Tongue (tissue), 3 donors: ENCODE measurements at places on chromosomes 3 and 15. TPM values are rescaled to one million over a fixed set of nuclear protein-coding genes. Genes with fewer than 3 reads are reported as not detected.

- peak; percentile 63 for DNase-seq
Observed at GRCh38 chr15:84929795-84930603, 45.5 kb downstream of the SLC28A1 start.

DNA sequence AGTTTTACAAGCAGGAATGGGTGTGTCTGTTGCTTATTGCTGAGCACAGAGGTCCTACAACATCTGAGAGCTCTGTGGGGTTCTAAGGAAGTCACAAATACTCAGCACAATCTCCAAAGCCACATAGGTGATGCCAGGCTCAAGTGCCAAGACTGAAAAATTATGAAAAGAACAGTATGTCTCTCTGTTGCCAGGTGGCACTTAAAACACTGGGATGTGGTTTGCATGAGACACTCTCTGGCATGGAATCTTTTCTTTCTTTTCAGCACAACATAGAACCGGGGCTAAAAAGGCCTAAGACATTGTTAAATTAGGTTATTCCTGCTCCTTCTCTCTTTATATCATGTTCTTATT lies 127.3 kb upstream of the PRICKLE2 start:
- DNase-seq, result no peak

GRCh38 chr3:13879102-13879945 lies 547 bp downstream of the WNT7A start:
- DNase-seq, result no peak

- peak; percentile 57 for DNase-seq
Observed at GRCh38 chr3:186406669-186407635, 44.9 kb upstream of the DGKG start.

- DNase-seq, result peak; percentile 85
Observed at GRCh38 chr3:129892857-129893580, 492 bp downstream of the TMCC1 start.

The CERS3 gene
- 8.9 TPM for total RNA-seq

The DAZL gene
- not detected for total RNA-seq

The RPP25 gene
- total RNA-seq, result 3.3 TPM

DNA sequence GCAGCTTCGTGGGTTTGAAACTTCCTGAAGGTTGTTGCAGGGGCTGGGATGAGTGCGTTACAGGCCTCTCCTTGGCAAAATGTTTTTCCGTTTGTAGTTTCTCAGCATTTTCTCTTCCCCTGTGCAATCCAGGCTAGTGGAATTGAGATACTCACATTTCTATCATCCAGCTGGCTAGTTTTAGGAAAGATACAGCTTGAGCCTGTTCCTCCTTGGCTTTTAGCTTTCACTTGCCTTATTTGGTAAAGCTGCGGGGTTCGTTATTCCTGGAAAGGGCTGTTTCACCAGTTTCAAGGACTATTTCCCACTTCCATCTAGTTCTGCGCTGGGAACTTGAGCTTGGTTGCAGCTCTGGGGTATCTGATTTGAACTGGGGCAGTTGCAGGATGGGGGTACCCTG lies 90.3 kb downstream of the ITPR1 start:
- DNase-seq, result peak; percentile 56

The CCR2 gene
- 1.2 TPM for total RNA-seq

- DNase-seq, result peak; percentile 45
Observed at GRCh38 chr3:100150473-100150872, 36.2 kb upstream of the FILIP1L start.

The GRK7 gene
- total RNA-seq, result not detected

DNA sequence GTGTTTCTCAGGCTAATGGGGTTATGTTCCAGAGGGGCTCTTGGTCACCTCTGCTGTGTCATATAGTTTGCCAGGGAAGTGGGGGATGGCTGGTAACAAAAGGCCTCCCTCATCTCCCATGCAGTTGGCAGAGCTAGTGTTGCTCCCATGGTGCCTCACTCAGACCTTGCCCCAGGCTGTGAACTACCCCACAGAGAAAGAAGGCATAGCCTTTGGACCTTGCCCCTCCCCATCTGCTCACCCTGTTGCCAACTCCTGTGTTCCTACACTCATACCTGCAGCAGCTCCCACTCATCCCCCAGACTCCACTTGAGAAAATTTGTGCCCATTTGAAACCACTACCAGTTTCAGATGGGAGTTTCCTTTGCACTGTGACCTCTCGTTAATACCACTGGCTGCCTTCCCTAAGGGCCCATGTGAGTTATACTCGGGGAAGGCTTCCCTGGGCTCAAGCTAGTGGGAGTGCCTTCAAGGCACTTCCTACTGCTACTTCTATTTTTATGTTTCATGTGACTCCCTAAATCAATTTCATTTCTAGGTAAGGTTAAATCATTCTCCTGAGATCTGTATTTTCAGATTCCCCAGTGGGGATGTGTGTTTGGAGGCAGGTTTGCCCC lies 25.3 kb upstream of the COPB2 start:
- no peak for DNase-seq

GRCh38 chr3:191379446-191379845 lies 49.1 kb upstream of the UTS2B start:
- no peak for DNase-seq

GRCh38 chr3:123523023-123523412 lies 61.8 kb downstream of the HACD2 start:
- DNase-seq, result no peak

The DUOXA1 gene
- 22.2 TPM for total RNA-seq

GRCh38 chr3:169362301-169362700 lies 301.2 kb downstream of the MECOM start:
- DNase-seq, result peak; percentile 67

The NCBP2 gene
- total RNA-seq, result 45.7 TPM

The PLAAT1 gene
- 5.0 TPM for total RNA-seq
